HuH-7.5 (cell line): ENCODE measurements at places on chromosomes 4 and X.

DNA sequence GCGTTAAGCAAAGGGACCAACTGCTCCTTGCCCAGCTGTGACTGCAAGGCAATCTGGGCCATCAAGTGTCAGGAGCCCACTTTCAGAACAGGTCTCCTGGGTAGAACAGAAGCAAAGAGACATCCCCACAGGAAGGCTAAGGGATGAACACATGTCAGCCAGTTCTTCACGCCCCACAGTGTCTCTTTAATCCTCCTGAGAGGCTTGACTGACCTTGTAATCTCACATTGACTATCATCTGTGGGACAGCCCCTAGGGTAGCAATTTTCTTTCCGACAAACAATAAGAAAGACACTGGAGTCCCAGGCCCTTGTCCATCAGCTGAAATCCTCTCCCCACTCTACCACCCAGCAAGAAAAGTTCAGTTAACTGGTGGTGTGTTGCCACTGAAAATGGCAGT is 1.0 kb downstream of the CHRDL1 start:
- DNase-seq: no peak

DNA sequence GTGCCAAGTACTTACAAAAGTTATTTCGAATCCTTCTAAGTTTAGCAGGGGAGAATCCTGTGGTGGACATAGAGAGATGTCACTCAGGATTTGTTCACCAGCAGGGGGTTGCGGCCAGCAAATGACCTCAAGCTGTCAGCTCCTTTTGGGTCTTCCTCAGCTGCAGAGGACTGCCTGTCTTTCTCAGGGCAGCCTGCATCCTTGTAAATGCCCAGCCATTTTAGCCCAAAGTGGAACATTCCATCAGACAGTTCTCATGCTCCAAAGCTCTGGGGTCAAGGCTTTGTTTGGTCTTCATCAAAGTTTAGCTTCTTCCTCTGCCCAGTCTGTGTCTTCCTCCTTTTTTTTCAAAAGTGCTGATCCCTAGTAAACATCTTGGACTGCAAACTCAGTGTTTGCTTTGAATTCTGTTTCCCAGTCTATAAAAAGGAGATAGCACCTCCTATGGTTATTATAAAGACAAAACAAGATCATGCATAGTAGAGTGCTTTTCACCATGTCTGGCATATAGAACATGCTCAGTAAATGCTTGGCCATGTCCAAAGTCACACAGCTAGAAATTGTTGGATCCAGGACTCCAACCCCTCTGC is 156.4 kb upstream of the GATB start:
- DNase-seq: no peak

GRCh38 chrX:103453655-103454054 is 65.6 kb downstream of the RAB40A start:
- DNase-seq: no peak

- DNase-seq: no peak
Measured at GRCh38 chrX:18537524-18537923, 112.1 kb downstream of the CDKL5 start.

DNA sequence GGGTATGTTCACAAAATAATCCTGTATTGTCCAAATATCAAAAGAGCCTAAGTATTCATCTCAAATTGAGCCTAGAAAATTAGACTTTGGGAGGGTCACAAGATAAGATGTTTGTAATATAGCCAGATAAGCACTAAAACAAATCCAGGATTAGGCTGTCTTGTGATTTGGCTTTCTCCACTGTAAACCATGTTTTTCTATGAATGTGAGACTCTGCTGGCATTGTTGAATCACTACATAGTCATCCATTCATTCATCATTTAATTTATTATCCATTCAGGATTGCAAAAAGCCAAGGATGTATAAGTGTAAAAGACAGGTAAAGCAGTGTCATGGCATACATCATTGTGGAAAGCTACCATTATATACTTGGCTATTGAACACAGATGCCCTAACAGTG is 148.0 kb downstream of the GRID2 start:
- DNase-seq: no peak

DNA sequence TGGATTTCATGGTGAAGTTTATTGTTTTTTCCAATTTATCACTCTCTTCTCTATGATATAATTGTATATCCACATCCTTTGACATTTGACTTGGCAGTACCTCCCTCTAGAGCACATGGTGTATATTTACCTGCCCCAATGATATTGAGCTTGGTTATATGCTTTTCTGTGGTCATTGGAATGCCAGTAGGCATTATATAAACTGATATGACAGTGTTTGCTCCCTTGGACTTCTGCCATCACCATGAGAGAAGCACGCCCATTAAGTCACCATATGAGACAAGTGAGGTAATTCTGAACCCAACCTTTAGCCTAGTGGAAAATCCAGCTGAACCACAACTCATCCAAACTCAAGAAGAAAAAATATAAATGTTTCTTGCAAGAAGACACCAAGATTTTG is 2761.5 kb downstream of the ARAP2 start:
- DNase-seq: no peak

GRCh38 chr4:128879283-128879682 is 69.8 kb downstream of the JADE1 start:
- DNase-seq: no peak

DNA sequence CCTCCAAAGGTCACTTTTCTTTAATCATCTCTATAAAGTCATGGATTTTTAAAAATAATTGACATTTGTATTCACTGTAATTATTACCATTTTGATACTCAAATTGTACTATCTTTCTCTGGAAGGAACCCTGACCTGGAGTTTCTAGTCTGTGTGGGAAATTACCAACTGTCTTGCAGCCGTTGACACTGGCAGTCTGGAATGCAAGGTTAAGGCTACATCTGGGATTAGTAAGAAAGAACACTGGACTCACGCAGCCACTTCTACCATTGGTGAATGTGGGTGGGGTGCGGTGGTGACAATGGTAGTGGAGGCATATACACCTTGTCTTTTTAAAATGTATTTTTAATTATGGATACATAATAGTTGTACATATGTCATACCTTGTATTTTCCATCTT is 40.9 kb downstream of the EGF start:
- no peak for DNase-seq
